AG08396 (cell line): ENCODE measurements at places on chromosomes 5 and 9.

DNA sequence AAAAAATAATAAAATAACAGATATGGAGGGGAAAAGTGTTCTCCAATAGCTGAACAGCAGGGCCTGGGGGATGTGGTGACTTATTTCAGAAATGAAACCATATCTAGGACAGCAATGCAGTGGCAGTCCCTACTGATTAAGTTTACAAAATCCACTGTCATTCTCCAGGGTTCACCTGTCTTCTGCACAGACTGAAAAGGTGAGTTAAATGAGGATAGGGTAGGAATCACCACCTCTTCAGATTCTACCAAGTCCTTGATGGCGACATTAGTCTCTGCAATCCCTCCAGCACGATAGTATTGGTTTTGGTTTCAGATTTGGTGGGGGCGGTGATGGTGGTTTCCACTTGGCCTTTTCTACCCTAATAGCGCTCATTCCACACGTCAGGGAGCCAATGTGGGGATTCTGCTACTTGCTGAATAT, 32.3 kb upstream of the NPM1 start:
- no peak for DNase-seq

- DNase-seq, result no peak
These were observed 140.5 kb upstream of the COL5A1 start for GRCh38 chr9:134500931-134501760.

GRCh38 chr9:115442054-115442453, 324.1 kb upstream of the TNC start:
- DNase-seq, result no peak

GRCh38 chr9:117772960-117773359, 68.8 kb downstream of the TLR4 start:
- DNase-seq, result no peak

DNA sequence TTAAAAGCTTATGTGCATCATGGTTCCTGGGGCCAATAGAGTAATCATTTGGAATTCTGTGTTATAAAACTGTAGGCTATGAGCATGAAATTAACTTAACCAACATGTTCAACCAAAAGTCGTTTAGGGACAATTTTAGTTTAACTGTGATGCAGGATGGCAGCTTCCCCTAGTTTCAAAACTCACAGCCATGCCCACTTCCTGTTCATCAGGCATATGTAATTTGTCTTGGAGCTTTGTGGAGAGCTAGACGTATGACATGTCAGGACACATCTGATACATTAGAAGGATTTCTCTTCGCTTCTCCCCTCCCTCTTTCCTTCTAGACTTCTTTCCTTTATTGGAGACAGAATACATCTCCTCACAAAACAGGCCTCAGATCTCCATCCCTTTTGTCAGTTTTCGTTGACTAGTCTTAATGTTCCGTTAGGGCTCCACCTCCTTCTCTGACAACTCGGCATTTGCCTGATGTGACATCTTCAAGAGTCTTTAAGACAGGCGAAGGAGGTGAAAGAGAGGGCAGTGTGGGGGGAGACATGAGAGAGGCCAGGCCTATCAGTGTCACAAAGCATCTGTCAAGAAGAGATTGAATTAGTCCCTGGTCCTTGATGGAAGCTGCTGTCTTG, 176.0 kb downstream of the MSX2 start:
- DNase-seq, result no peak

- no peak for DNase-seq
These were observed 13.8 kb downstream of the NACC2 start for GRCh38 chr9:136081113-136081825.

DNA sequence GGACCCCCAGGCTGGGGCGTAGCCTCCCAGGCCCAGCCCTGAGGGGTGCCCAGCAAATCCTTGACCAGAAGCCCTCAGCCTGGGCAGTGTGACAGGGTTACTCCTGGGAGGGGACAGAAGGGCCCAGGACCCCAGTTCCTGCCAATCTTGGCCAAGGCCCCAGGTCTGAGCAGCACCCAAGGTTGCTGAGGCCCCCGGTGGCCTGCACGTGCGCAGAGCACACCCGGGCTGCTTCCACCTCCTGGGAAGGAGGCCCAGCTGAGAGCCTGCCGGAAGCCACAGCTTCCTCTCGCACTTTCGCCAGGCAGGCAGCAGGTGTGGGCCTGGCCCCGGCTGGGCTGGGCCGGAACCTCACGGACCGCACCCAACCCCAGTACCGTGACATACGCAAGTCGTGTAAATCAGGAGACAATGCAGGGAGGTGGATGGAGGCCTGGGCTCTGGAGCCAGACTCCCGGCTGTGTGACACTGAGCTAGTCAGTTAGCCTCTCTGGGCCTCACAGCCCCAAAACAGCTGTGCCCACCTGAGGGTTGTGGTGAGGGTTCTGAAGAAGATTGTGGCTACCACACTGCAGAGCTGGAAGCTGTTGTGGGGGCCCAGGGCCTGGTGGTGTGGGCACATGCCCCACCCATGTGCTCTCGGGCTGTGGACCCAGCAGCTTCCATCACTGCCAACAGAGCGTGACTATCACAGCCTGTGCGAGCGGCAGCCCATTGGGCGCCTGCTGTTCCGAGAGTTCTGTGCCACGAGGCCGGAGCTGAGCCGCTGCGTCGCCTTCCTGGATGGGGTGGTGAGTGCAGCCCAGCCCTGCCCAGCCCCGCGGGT, 5.1 kb downstream of the GRK6 start:
- no peak for DNase-seq

DNA sequence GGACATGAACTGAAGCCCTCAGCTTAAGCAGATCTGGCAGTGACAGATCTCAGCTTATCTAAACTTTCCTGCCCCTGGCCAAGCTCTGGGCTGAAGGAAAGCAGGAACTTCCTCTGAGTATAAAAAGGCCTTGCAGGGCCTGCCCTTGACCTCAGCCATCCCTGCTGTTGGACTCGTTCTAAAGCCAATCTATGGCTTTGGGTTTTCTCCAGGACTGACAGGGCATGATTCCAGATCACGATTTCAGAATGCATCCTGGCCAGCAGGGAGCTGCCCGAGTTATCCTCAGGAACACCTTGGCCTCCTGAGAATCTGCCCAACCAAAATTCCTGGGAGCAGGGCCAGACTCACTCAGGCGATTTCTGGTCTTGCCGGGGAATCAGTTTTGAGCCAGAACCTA, 502.7 kb downstream of the TLE4 start:
- no peak for DNase-seq

DNA sequence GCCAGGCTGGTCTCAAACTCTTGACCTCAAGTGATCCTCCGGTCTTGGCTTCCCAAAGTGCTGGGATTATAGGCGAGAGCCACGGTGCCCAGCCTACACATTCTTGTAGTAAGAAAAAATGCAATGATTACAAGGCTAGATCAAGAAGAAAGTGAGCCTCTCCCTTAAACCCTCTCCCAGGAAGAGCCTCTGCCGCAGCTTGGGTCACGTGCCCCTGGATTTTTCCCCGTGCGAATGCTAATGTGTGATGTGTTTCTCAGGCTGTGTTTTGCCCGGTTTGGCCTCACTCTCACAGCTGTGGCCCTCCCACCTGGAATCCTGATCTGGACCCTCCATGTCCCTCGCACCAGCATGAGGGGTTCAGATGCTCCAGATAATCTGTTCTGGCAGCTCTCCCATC, 6.9 kb downstream of the PLPP7 start:
- DNase-seq, result no peak

- no peak for DNase-seq
These were observed 499 bp upstream of the ASPN start for GRCh38 chr9:92482805-92483204.

- peak; percentile 55 for DNase-seq
These were observed 28.4 kb downstream of the NNT start for GRCh38 chr5:43631182-43631910.

DNA sequence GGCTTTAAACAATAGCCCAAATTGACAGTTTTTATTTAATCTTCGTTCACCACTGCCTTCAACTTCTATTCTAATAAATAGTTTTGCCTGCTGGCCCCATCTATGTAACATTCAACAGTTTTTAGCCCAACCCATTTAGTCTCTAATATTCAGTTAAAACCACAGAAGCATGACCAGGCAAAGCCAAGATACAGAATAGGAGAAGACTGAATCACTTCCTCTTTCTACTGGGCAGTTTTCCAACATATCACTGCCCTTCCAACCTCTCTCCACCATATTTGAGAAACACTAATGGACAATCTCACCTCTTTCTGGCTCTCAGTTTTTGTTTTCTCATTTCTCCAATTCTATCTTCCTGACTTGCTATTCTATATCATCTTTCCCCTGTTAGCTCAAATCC, 352.9 kb downstream of the DNAH5 start:
- peak; percentile 47 for DNase-seq

DNA sequence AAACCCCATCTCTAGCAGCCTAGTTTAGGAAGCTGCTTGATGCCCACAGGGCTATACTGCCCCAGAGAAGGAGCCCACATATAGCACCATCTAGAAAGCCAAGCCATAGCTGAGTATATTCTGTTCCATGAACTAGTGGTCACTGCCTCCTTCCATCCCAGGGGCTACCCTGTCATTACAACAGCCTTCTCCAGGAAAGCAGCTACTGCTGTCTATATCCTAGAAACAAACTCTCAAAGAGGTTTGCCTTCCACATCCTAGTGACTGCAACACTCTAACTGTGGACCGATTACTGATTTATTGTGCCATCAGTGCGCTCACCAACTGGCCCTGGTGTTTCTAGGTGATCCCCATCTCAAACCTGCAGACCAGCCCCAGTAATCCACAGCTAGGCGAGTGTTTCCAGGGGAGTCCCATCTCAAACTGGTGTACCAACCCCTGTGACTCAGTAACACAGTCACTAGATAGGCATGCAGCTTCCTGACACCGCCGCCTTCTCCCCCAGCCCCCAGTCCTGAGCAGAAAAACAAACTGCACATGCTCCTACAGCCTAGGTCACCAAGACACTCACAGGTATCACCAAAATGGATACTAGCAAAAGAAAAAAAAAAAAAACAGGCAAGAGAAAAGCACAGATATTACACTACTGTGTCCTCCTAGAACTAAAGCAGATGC, 14.8 kb downstream of the SPTLC1 start:
- DNase-seq, result peak; percentile 82

DNA sequence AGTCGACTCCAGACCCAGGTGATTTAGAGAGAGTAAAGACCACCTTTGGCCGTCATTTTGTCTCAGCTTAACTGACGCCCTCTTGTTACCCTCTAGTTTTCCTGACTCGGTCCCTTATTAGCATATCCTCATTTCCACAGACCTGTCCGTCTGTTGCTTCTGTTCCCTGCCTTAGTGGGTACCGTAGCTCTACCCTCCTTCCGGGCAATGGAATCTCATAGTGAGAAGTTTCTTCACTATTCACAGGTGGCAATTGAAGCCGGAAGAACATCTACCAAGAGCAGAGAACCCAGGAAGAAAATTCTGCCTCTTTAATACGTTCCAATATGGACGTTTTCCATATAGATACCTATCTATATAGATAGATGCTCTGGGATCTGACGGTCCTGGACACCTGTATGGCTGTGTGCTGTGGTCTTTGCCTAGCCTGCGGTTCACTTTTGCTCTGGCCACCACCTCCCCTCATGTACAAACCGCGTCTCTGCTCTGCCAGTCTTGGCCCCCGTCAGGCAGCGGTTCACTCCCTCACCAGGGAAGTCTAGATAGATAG, 652 bp upstream of the TMEM161B start:
- DNase-seq, result peak; percentile 17

DNA sequence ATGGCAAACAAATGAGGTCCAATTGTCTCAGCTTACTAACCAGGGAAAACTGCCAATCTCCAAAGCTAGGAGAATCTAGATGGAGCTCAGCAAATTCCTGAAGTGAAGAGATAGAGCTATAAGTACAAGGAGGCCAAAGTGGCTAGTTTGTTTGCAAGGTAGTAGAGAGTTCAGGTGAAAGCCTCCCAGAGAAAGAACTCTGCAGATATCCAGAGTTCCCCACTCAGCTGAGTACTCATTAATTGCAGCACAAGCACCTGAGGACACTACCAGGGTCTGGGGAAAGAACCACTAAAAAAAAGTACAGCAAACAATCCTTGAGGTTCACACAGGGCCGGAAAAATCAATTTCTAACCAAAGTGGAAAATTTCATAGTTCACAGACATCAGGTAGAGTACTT, 250.9 kb downstream of the TMEM232 start:
- no peak for DNase-seq

DNA sequence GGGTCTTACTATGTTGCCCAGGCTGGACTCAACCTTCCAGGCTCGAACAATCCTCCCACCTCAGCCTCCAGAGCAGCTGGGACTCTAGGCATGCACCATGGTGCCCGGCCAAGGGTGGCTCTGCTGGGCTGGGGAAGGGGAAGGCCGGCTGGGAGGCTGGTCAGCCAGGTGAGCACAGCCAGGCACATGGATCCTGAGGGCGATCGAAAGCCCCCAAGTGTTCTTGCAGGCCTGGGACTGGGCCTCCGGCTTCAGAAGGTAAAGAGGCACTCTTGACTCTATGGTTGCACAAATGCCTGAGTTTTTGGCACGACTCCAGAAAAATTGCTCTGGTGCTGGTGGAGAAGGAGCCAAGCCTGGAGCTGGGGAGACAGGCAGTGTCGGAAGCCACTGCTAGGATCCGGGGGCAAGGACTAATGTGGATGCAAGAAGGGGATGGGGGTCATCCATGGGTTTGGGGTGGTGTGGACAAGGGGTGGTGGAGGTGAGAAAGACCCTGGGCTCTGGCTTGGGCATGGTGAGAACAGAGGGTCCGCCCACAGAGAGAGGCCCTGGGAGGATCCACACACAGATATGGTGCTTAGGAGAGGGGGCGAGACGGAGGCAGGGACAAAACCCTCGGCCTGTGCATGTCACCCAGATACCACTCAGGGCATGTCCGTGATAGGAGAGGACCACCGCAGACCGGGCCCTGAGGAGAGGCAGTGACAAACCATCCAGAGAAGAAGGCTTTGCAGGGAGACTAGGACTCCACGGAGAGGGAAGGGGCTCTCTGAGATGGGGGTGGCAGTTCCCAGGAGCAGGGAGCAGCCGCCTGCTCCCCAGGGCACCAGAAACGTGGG, 51.1 kb upstream of the COL5A1 start:
- DNase-seq, result no peak

GRCh38 chr9:3888497-3888858, 362.7 kb upstream of the RFX3 start:
- no peak for DNase-seq

- no peak for DNase-seq
These were observed 82.6 kb downstream of the SYK start for GRCh38 chr9:90884178-90884577.

GRCh38 chr9:137551264-137552021, at the start of gene MRPL41:
MRPL41 (plus strand) TSS chr9:137551879; CDS start chr9:137552082, 203 bp downstream.
- DNase-seq, result peak; percentile 98

DNA sequence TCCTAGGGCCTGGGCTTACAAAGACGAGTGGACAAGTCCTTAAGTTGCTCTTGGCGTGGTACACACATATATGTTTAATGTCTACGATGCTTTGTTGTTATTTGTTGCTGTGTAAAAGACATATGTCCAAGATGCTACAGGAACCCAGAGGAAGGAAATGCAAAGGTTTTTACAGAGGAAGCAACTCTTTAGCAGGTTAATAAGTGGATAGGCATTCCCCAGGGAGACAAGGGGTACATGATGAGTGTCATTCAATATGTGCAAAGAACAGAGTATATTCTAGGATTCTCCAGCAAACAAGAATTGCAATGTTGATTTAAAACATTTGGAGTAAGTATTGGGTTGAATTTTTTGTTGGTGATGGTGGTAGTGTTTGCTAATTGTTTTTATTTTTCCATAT, 92.1 kb downstream of the PIP5K1B start:
- no peak for DNase-seq

- no peak for DNase-seq
These were observed 174.1 kb downstream of the PIK3R1 start for GRCh38 chr5:68389618-68390017.
